ENCODE measurements at places on chromosomes 7 and 10. TPM values are rescaled to one million over a fixed set of nuclear protein-coding genes. Genes with fewer than 3 reads are reported as not detected.

DNA sequence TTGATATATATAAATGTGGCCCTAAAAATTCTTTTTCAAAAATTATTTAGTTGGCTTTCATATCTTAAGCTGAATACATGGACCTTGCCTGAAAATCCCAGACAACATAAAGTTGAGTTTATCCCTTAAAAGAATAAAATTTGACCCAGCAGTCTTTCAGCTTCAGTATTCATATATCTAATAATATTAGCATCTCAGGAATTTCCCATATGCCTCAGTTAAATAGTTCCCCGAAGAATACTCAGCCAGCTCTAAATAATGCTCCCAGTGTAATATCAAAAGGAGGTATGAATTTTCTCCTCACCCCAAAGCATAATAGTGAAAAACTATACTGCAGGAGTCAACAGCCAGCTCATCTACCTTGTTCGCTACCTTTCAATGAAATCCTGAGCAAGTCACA is 145.9 kb downstream of the CTNNA3 start:
- DNase-seq: no peak

DNA sequence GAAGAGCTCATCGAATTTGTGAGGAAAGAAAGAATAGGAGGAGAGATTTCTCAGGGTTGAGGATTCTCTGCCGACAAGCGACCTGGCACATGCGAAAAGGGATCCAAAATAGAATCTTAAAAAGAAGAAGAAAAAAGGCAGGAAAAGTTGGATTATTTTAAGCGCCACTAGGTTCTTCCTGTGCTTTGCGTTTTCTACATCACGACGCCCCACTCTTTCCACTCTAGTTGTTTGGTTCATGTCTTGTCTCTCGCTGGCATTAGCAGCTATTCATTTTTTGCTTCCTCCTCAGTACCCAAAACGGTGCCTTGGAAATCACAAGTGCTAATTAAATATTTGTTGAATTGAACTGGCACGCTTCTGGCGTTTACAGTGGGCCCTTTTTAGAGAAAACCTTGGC is 674 bp upstream of the FRA10AC1 start:
- DNase-seq: no peak

- no peak for DNase-seq
Measured at GRCh38 chr10:48625826-48626134, 20.9 kb upstream of the ARHGAP22 start.

Gene CLEC2L
- 0.50 TPM for total RNA-seq

Gene ERVW-1
- not detected for total RNA-seq

Data from neural progenitor cell (in vitro differentiated cells).